Foreskin melanocyte (primary cell): ENCODE measurements at places on chromosomes 4 and X.

DNA sequence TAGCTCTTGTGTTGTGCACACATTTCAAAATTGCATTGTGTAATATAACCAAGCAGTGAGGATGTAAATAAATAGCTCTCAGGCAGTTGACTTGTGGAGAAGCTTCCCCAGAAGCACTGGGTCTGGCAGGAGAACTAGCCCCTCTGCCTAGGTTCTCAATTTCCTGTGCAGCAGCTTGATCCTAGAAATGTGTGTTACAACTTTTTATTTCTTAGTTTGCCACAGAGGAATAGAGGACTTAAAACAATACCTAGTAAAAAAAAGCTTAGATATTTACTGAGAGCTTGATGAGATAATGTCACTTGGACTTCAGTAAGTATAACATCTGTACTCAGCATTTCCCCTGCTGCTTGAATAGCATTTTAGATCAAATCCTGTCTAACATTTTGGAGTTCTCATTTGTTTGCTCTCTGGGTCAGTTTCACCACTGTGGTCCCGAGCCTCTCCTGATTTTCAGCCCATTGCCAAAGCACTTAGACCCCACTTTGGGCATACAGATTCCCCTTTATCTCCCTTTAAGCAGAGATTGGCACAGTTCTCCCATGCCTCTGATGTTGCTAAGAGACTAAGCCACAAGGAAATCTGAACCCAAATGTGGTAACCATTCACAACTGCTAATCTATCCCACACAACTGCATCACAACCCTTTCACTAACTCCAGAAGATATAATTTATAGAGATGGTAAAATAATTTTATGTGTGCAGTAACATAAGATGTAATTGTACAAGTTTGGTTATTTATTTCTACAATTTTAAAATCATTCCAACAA is 98.2 kb upstream of the NRK start:
- DNase-seq: no peak

DNA sequence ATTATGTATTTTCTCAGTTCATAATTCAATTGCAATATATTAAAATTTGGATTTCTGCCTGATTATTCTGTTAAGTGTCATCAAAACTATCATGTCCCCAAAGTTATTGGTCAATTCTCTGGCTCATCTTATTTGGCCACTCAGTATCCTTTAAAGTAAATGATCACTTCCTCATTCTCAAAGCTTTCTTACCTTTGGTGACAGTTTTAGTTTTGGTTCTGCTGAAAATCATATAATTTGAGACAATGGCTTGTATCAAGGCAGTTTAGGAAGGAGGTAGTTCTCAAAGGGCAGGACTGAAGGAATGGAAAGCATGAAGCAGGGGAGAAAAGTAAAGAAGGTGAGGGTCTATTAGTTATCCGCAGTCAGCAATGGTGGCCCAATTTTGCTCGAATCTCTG is 1832.1 kb downstream of the ARAP2 start:
- no peak for DNase-seq

DNA sequence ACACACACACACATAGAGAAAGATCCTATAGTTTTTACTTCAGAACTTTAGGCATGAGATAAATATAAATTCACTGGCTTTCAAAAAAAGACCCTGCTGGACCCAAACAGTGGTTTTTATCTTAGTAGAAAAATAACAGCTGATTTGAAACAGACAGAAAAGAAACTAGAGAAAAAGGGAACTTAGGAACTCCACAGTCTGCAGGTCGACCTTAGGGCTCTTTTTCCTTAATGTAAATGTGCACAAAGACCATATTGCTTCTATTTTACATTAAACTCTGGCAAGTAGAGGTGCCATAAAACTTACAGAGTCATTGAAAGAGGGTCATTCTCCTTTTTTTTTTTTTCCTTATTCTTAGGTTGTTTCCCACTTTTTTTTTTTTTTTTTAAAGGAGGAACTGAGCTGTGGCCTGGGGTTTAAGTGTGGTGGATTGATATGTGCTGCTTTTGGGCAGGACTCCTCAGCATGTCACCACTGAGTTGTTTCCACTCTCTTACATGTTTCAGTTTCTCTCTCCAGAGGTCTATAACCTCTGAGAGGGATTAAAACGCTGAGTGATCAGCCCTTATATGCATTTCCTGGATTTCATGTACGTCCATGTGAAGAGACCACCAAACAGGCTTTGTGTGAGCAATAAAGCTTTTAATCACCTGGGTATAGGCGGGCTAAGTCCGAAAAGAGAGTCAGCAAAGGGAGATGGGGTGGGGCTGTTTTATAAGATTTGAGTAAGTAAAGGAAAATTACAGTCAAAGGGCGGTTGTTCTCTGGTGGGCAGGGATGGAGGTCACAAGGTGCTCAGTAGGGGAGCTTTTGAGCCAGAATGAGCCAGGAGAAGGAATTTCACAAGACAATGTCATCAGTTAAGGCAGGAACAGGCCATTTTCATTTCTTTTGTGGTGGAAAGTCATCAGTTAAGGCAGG is 70.8 kb upstream of the PACRGL start:
- DNase-seq: no peak

- DNase-seq: no peak
Observed at GRCh38 chr4:64200001-64200555, 209.2 kb downstream of the TECRL start.
